ENCODE measurements at places on chromosomes 5 and 9.

- DNase-seq: no peak
These were observed 16.0 kb upstream of the ANGPTL2 start for GRCh38 chr9:127138444-127138843.

- no peak for DNase-seq
These were observed 164.0 kb downstream of the ARL15 start for GRCh38 chr5:54146390-54146789.

DNA sequence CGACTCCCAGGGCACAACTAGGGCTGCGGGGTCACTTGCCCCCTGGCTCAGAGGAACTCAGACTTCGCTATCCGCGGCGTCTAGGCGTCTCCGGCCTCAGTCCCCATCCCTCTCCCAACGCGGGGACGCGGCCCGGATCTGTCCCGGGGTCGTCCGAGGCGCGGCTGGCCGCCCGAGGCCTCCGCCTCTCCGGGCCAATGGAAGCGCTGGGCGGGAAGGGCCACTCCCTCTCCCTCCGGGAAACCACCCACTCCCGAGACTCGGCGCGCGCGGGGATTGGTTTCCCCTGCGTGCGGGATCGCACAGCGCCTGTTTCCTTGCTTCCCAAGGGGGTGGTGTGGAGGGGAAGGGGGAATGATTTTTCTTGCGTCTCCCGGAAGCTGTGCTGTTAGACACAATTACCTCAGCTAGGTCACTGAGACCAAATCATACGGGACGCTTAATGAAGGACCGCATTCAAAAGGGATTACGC, 38.3 kb downstream of the NR2F1 start:
- no peak for DNase-seq

DNA sequence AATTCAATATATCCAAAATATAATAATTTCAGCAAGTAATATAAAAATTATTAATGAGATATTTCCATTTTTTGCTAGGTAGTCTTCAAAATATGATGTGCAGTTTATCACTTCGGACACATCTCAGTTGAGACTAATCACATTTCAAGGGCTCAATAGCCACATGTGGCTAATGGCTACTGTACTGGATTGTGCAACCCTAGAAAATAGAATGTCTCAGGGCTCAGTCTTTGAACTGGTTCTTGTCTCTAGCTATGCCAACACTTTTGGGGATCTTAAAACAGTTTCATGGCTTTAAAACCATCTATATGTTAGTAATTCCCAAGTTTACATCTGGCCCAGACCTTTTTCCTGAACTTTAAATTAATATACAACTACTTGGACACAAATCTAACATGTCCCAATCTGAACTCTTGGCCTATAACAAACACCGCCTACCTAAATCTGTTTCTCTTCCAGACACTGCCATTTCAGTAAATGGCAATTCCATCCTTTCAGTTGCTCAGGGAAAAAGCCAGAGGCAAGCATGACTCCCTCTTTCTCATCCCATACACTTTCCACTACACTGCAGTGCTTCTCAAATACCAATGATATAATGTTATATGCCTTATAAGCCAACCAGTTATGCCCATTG, 18.8 kb downstream of the PTAR1 start:
- no peak for DNase-seq

DNA sequence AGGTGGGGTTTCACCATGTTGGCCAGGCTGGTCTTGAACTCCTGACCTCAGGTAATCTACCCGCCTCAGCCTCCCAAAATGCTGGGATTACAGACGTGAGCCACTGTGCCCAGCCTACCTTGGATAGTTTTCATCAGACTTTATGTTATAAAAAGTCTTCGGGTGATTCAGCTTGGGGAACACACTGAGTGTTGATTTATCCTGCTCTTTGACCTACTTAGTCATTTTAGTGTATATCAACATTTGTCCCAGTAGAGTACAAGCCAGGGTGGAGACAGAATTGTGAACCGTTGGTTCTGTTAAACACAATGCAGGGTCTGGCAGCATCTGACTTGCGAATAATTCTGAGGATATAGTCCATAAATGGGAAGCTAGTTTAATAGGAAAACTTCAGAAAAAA, 39.7 kb downstream of the NFX1 start:
- no peak for DNase-seq

- no peak for DNase-seq
These were observed 45.5 kb upstream of the HMGCS1 start for GRCh38 chr5:43358726-43359125.

DNA sequence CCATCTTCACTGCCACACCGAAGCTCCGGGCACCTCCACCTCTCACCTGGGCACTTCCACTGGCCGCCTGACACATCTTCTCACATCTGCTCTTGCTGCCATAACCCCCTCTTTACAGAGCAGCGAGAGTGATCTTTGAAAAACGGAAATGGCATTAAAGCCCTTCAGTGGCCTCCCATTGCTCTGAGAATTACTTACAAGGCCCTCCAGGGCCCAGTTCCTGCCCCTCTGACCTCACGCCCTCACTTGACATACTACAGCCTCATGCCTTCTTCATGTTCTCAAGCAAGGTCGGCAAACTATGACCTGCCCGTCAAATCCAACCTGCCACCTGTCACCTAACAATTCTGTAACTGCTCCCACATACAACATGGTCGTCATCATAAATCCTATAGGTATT, 187.3 kb downstream of the NR3C1 start:
- no peak for DNase-seq

DNA sequence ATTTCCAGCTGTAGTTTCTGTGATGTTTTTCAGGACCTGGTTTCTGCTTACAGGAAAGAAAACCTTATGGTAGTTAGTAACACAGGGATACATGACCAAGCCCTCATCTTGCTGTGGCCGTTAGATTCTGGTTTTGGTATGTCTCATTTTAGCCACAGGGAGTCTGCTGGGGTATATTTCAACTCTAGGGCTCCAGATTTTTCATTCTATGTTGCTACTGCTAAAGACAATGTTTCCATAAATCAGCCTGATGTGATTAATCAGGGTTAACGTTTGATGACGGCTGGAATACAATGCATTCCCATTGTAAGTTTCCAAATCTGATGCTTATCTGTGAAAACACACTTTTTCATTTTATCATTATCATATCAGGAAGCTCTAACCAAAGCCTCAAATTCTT, 48.2 kb downstream of the P4HA2 start:
- no peak for DNase-seq

DNA sequence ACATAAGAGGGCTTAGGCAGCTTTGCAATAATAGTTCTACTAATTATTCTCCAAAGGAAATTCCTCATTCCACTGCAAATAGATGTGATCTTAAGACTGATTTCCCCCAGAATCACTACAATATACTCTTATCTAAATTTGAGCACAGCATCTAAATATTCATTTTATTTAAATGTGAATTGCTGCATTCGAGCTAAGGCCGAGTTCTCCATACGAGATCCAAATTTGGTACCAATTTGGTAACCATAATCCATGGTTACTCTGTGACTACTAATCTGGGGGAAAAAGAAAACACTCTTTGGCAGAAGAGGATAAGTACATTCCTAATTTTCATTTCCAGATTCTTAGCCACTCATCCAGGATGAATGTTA, 19.7 kb upstream of the RIC1 start:
- DNase-seq: no peak

Measured in stimulated activated CD4-positive, alpha-beta T cell treated with anti-CD3 and anti-CD28 coated beads, Interleukin-12 subunit alpha, Interleukin-12 subunit beta, amount 100 ng/mL, for 48 hours (primary cell).